ENCODE measurements at places on chromosomes 13 and 19. TPM values are rescaled to one million over a fixed set of nuclear protein-coding genes. Genes with fewer than 3 reads are reported as not detected.

- H3K36me3 ChIP-seq = no peaks in the 10 kb centered on the region
- no peak overlapping the region for H3K27ac ChIP-seq
- H3K4me1 ChIP-seq = no peaks in the 10 kb centered on the region
- no peak overlapping the region for H3K4me3 ChIP-seq
Observed at GRCh38 chr13:50626101-50626547, 217.4 kb downstream of the DLEU7 start.

DNA sequence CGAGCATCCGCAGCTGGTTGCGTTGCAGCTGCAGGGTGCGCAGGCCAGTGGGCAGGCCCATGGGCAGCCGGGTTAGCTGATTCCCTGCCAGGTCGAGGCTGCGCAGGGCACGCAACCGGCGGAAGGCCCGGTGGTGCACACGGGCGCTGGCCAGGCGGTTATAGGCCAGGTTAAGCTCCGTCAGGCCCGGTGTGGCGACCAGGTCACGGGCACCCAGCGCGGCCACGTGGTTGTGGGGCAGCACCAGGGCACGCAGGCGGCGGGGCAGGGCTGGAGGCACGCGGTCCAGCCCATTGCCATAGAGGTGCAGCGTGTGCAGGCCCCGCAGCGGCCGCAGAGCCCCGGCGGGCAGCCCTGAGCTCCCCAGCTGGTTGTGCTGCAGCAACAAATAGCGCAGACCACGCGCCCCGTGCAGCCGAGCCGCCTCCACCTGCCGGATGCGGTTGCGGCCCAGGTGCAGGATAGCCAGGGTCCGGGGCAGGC is 5.3 kb downstream of the PODNL1 start:
- H3K4me1 ChIP-seq = no peaks in the 10 kb centered on the region
- H3K27ac ChIP-seq = no peak overlapping the region
- no peak overlapping the region for H3K4me3 ChIP-seq
- no peak for DNase-seq
- no peaks in the 10 kb centered on the region for H3K27me3 ChIP-seq
- H3K36me3 ChIP-seq = no peaks in the 10 kb centered on the region

GRCh38 chr13:60351326-60351725 is 45.7 kb upstream of the TDRD3 start:
- H3K36me3 ChIP-seq = no peaks in the 10 kb centered on the region
- no peaks in the 10 kb centered on the region for H3K27me3 ChIP-seq
- H3K4me1 ChIP-seq = no peaks in the 10 kb centered on the region
- DNase-seq = no peak
- no peak overlapping the region for H3K27ac ChIP-seq

DNA sequence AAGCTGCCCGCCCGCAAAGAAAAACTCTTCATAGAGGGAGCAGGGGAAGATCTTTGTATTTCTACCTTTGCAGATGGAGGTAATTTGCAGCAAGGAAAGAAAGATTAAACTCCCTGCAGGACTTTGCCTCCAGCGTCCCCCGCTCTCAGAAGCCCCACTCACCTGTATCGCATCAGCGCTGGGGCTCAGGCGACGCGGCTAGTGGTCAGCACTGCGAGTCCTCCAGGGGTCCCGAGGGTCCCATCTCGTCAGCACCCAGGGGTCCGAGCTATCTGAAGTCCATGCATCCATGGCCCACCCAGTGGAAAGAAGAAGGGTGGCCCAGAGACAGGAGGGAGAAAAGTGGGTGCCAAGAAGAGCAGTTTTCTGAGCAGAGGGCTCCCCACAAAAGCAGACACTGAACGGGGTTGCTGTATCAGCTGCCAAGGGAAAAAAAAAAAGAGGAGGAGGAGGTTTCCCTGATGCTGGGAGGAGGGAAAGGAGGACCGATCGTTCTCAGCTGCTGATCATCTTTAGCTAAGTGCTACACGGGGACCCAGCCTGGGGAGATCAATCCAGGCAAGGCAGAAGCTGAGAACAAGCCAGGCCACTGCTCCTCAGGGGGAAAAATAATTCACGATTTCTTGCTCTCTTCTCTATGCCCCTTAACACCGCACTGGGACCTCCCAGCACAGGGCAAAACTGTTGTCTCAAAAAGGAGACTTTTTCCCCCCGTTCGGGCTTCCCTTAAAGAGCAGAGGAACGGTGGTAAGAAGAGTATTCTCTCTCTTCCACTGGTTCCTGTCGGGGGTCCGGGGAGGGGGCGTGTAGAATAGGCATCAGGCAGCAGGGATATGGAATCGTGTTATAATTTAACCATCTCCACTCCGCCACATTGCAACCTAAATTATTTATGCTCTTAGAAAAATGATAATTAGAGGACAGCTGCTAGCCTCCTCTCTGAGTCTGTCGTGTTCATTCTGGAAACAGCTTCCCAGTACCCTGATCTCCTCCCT is 117.7 kb upstream of the CACNA1A start:
- no peak overlapping the region for H3K4me3 ChIP-seq
- DNase-seq = no peak
- no peaks in the 10 kb centered on the region for H3K36me3 ChIP-seq
- H3K4me1 ChIP-seq = no peaks in the 10 kb centered on the region
- peaks cover 5% of the 10 kb centered on the region for H3K27me3 ChIP-seq

DNA sequence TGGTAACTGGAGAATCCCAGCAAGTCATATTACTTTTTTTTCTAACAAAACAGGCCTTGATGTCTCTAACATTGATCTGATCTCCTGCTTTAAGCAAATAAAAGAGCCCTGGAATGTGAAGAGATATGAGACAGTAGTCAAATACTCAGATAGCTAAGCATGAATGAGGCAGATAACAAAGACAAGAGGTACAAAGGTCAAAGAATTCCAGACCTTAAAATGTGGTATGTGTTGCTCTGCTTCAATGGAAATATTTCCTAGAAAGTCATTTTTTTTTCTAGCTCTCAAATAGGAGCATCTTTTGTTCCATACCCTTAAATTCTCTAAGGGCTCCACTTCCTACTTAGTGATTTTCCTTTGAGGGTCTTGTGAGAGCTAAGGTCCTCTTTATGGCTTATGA is 54.6 kb downstream of the ZNF254 start:
- DNase-seq = no peak
- no peaks in the 10 kb centered on the region for H3K36me3 ChIP-seq
- H3K4me1 ChIP-seq = no peaks in the 10 kb centered on the region
- H3K4me3 ChIP-seq = no peak overlapping the region
- no peak overlapping the region for H3K27ac ChIP-seq
- no peaks in the 10 kb centered on the region for H3K27me3 ChIP-seq

DNA sequence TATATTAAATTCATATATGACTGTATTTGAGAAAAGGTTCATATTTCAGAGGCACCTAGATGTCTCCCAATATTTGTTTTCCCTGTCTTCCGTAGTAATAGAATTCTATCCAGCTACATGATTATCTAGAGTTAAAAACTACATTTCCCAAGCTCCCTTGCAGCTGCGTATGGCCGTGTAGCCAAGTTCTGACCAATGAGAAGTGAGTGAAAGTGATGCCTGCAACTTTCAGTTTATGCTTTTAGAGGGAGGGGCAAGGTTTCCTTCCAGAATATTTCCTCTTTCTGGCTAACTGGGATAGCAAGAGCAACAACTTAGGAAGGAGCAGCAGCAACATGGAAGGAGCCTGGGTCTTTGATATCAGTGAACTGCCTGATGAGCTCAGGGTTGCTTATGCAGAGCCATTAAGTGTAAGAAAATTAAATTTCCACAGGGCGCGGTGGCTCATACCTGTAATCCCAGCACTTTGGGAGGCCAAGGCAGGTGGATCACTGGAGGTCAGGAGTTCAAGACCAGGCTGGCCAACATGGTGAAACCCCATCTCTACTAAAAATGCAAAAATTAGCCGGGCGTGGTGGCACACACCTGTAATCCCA is 23.2 kb upstream of the CYP2A13 start:
- H3K4me1 ChIP-seq = no peaks in the 10 kb centered on the region
- H3K36me3 ChIP-seq = no peaks in the 10 kb centered on the region
- no peak for DNase-seq

GRCh38 chr19:10915130-10916091 is 13.0 kb downstream of the YIPF2 start:
- no peaks in the 10 kb centered on the region for H3K4me1 ChIP-seq
- H3K36me3 ChIP-seq = no peaks in the 10 kb centered on the region
- no peak overlapping the region for H3K4me3 ChIP-seq
- no peak for DNase-seq

DNA sequence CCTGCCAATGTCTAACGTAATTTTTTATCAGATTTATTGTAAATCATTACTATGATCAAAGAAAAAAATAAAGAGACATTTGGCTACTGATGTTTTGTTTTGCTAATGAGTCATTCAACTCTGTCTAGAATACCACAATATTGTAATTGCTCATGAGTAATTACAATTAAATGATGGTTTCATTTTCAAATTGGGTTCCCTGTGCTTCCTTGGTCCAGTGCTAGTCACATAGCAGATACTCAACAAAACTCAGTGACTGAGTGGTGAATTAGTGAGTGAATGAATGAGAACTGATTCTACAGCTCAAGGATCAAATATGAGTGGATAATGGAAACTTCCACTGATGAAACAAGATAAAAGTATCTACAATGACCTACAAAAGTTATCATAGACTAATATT is 304.7 kb downstream of the POU4F1 start:
- no peaks in the 10 kb centered on the region for H3K36me3 ChIP-seq
- no peak overlapping the region for H3K4me3 ChIP-seq
- H3K4me1 ChIP-seq = no peaks in the 10 kb centered on the region
- no peak for DNase-seq
- no peaks in the 10 kb centered on the region for H3K27me3 ChIP-seq

DNA sequence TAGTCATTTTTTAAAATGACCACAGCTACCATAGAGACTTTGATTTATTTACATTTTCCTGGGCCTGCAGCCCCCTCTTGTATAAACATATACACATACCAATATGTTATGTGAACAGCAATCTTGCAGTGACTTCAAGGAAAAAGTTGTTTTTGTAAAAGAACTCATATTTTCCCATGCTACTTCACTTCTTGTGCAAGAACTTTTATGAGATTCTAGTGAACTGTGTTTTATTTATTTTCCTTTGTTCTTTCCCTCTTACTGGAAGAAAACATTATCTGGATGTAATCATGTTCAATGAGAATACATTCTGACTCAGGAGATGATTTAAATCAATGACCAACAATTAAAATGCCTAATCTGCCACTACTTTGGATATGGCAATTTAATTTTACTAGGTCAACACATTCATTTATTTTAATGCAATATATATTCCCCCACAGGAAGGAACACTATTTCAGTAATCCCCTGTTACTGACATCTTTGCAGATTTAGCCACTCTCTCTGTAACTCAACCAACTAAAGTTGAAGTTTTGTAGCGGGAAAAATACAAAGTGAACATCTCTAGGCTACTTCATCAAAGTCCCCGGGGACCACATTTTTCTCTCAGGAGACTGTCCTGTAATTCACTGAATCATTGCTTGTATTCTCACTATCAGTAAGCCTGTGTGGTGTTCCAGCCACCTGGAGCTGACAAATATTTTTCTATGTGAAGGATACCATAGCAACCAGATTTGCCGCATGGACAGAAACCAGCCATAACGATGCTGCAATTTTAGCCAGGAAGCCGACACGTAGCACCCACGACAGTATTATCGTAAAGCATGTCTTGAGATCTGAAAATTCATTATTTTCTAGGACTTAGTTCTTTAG is 90.5 kb downstream of the STARD13 start:
- no peaks in the 10 kb centered on the region for H3K4me1 ChIP-seq
- no peaks in the 10 kb centered on the region for H3K36me3 ChIP-seq
- H3K27ac ChIP-seq = no peak overlapping the region
- DNase-seq = no peak
- no peaks in the 10 kb centered on the region for H3K27me3 ChIP-seq

DNA sequence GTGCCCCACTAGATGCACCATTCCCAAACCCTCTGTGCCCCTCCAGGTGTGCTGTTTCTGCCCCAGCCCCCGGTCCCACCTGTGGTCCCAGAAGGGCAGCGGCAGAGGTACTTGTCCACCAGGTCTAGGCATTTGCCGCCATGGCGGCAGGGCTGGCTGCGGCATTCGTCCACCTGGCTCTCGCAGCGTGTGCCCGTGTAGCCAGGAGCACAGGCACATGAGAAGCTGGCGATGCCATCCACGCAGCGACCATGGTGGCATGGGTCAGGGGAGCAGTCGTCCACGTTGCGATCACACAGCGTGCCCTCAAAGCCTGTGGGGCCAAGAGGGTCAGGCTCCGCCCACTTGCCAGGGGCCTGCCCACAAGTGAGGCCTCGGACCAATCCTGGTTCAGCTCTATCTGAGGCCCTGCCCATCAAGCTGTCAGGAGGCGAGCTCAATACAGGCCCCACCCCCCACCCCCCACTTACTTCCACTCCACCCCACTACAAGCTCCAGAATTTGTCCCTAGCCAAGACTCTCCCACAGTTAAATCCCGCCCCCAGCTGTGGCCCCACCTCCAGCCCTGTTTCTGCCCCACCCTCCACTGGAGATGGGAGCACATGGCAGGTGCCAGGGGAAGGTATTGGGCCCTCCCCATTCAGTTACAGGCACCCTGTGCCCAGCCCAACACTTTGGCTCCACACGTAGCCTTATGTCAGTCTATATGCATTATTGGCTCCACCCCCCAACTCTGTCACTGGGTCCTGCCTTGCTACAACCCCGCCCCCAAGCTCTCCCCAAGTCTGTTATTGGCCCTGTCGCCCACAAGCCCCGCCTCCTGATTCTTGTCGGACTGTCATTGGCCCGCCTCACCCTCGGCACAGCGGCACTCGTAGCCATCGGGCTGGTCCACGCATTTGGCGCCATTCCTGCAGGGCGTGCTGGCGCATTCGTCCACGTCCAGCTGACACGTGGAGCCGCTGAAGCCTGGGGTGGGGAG is 13.5 kb downstream of the NOTCH3 start:
- H3K27ac ChIP-seq = no peak overlapping the region
- no peak for DNase-seq
- H3K4me3 ChIP-seq = no peak overlapping the region

DNA sequence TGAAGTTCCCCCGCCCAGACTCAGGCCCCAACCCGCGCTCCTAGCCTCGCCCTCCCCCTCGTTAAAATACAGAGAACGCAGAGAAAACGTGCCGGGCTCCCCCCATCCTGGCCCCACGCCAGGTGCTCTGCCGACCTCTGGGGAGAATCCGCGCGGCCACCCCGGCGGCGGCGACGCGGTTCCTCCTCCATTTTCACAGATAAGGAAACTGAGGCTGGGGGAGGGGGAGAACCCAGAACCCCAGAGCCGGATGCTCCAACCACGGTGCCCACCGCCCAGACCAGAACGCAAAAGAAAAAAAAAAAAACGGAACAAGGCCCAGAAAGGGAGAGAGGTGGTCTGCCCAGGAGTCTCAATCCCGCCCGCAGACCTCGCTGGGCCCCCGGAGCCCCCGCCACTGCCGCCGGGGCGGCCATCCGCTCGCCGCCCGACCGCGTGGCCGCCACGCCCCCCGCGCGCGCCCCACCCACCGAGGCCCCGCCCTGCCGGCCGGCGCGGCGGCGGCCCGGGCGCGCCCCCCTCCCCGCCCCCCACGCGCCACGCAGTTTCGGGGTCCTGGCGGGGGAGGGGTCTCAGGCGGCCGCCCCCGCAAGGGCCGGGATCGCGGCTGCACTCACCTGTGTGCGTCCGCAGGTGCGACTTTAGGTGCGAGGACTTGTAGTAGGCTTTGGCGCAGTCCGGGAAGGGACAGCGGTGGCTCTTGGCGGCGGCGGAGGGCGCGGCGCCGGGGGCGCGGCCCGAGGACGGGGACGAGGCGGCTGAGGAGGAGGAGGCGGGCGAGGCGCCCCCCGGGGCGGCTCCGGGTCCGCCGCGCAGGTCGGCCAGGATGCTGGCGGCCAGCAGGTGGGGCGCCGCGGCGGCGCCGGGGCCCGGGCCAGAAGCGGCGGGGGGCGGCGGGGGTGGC is 703 bp downstream of the KLF16 start:
- no peaks in the 10 kb centered on the region for H3K27me3 ChIP-seq
- peaks cover 39% of the 10 kb centered on the region for H3K4me1 ChIP-seq

Gene GFY
- not detected for total RNA-seq

Gene U2AF1L4
- 29.0 TPM for total RNA-seq

Gene LILRB1
- 1.3 TPM for total RNA-seq

Gene ZNF442
- 2.5 TPM for total RNA-seq

Gene POSTN
- not detected for total RNA-seq

Gene POU2F2
- total RNA-seq = 47.9 TPM

Gene KLK2
- not detected for total RNA-seq

Gene KBTBD6
- total RNA-seq = 5.9 TPM

Gene CYP4F8
- total RNA-seq = not detected

Data from CD8-positive, alpha-beta memory T cell (primary cell).